ENCODE measurements at places on chromosomes 12 and 14.

- DNase-seq = no peak
These were observed 111.1 kb downstream of the ERC1 start for GRCh38 chr12:1102115-1102514.

GRCh38 chr12:13304924-13305323 is 108.4 kb downstream of the EMP1 start:
- no peak for DNase-seq

DNA sequence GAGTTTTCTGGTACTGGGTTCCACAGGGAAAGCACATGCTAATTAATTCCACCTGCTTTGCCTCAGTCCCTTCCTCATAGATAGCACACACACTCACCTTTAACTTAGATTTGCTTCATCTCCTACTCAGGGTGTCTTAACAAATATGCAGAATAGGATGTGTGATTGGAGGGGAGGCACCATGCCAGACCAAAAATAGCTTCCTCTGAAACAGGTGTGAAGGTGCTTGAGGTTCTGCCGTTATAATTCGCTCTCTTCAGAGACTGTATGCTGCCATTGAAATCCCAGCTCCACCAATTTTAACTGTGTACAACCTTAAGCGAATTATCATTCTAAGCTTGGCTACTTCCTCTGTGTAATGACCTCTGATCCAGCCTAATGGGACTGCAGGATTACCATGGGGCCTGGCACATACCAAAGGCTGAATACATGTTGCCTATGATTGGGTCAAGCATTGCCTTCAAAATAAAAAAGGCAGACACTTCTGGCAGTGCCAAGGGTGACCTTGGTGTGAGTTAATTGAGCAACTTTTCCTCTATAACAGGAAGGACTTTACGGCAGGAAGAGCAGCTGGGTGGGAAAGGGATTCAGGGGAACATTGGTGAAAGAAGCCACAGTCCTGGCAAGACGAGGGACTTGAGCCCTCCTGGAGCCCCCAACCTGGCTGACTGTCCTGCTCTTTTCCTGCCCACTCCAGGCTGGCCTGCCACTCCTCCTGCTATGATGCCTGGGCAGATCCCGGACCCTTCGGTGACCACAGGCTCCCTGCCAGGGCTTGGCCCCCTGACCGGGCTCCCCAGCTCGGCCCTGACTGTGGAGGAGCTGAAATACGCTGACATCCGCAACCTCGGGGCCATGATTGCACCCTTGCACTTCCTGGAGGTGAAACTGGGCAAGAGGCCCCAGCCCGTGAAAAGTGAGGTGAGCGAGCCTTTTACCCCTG is 9.7 kb downstream of the JDP2 start:
- DNase-seq = no peak

DNA sequence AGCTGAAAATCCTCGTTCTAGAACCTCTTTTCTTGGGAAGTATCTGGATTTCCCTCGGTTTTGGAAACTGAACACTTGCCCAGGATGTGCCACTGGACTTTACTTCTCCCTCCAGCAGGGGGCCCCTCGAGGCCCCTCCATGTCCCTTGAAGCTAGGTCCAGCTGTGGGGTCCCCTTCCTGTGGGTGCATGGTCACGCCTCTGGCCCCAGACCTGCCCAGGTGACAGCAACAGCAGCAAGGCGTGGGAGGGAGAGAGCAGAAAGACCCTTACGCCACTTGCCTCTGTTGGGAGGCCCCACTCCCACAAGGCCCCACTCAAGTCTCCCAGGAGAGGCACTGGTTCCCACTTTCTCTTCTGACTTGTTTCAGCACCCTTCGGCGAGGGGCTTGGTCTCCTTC is 3.1 kb downstream of the SLC25A29 start:
- DNase-seq = no peak

DNA sequence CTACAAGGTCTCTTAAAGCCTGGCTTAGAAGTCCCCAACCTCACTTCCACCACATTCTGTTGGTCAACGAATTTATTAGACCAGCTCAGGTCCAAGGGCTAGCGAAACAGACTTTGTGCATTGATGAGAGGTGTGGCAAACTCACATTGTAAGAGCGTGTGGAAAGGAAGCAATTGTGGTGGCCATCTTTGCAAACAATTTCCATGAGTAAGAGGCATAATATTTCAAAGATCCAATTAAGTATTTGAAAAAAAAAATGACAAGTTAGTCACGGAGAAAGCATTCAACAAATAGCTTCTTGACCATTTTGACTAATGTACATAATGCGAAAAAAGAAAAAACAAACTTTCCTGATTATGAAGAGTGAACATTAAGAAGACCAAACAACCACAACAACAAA is 7.4 kb downstream of the NR1H4 start:
- DNase-seq = no peak

DNA sequence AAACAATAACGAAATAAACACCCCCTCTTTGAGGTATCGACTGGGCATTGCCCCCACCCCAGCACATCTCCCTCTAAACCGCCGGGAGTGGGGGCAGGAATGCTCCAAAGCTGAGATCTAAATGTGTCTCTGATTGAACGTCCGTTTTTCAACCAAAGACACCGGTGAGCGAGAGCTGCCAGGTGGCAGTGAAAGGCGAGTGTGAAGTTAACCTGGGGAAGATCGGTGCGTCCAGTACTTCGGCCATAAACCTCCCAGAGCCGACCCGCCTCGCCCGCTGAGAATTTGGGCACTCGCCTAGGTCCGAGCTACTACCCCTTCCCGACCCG is 625 bp downstream of the ANGEL1 start:
- no peak for DNase-seq

- DNase-seq = no peak
These were observed 75.5 kb upstream of the LRIG3 start for GRCh38 chr12:58995666-58996363.

DNA sequence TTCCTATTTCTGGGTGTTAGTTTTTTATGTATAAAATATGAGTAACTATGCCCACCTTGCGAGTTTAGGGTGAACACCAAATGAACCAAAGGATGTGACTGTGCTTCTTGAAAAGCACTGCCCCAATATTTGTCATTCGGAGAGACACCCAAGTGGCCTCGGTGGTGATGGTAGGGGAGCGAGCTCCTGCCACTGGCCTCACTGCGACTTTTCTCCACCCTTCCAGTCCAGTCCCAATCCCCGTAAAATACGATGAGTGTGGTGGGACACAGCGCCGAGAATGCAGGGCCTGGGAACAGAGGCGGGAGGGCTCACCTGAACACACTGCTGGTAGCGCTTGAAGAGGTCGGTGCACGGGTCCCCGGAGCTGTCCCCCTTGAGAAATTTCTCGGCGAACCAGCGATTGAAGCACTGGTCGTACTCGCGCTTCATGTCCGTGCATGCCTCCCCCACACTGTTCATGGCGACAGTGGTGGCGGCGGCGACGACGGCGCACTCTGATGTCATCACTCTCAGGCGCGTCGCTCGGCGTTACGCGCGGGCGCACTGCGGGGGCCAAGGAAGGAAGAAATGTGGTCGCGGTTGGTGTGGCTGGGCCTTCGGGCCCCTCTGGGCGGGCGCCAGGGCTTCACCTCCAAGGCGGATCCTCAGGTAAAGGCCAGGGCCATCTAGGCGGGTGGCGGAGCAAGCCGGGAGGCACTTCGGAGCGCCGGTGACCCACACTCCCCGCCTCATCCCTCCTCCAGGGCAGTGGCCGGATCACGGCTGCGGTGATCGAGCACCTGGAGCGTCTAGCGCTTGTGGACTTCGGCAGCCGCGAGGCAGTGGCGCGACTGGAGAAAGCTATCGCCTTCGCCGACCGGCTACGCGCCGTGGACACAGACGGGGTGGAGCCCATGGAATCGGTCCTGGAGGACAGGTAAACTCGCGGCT is at the start of the genes GATC and TRIAP1:
Gene GATC, plus strand, starts transcription at position 534 of the 933 bp plus-strand sequence. Its CDS starts 37 bp downstream, at position 571.
Gene TRIAP1, minus strand, starts transcription at position 474 of the 933 bp plus-strand sequence. Its CDS starts 12 bp downstream, at position 462.
- peak; percentile 14 for DNase-seq

- peak; percentile 15 for DNase-seq
These were observed 30.2 kb upstream of the CIPC start for GRCh38 chr14:77067632-77068516.

- no peak for DNase-seq
These were observed 8.0 kb upstream of the SCFD1 start for GRCh38 chr14:30614155-30614554.

DNA sequence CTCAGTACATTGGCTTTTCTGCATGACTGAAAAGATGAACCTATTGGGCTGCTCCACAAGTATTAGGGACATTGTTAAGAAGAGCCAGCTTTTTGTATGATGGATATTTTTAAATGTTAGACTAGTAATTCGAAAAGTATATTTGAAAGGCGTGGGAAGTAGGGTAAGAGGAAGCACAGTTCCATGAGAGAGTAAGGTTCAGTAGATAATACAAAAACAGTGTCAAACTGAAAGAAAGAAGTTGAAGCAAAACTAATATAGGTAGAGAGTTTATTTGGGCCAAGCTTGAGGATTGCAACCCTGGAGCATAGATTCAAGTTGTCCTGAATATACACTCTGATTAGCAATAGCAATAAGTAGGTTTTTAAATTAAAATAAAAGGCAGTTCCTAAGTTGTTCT is 193.9 kb downstream of the RASSF9 start:
- DNase-seq = no peak

DNA sequence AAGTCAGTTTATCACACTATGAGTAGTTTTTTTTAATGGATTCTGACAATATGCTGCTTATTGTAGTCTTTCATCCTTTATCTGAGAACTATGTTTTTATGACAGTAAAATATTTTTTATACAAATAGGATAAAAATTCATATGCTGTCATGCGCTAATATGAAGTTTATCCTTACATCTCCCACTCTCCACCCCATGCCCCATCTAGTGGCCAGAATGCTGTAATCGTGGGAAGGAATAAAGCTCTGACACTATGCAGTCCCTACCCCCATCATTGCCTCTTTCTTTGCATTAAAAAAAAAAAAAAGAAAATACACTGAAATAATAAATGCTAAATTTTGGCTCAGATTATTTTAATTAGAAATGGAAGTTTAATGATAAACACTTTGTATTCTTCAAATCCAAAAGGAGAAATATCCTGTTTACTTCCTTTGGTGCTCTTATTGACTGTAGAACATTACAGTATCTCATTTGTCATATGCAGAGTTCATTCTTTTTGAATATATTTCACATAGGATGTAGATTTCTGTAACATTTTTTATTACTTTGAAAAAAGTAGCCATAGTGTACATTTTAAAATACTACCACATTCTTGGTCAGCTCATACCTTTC is 145.9 kb upstream of the SLCO1C1 start:
- DNase-seq = no peak

DNA sequence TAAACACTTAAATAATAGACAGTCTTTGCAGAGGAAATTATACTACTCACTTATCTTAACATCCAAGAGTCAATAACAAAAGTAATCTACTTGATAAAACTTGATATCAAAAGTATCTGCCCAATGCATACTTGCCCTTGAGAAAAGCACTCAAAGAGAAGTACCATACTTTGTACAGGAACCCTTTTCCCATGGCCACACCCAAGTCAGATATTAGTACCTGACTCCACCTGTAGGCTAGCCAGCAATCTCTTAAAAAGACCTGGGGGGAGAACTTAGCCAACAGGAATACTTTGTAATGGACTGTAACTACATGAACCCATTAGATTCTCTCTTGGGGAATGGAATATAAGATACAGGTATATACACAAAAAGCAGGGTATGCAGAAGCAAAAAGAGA is 99.6 kb upstream of the HECTD1 start:
- no peak for DNase-seq

- DNase-seq = no peak
These were observed 26.1 kb upstream of the RTRAF start for GRCh38 chr14:51963286-51963685.

DNA sequence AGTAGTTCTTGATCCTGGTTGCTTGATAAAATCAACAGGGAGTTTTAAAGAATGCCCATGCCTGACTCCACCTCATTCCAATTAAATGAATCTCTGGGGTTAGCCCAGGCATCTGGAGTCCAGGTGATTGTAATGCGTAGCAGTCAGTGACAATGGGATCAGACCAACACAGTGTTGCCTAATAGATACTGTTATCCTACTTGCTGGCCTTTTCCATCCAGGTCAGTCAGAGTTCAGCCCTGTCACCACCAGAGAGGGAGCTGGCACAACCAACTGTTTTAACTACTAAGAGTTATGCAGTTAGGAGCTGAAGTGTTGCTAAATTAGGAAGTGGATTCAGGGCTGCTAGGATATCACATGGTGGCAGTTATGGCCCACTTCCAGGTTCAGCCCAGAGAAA is 107.1 kb downstream of the GPR135 start:
- no peak for DNase-seq

- no peak for DNase-seq
These were observed 710 bp upstream of the FOS start for GRCh38 chr14:75277815-75278421.

DNA sequence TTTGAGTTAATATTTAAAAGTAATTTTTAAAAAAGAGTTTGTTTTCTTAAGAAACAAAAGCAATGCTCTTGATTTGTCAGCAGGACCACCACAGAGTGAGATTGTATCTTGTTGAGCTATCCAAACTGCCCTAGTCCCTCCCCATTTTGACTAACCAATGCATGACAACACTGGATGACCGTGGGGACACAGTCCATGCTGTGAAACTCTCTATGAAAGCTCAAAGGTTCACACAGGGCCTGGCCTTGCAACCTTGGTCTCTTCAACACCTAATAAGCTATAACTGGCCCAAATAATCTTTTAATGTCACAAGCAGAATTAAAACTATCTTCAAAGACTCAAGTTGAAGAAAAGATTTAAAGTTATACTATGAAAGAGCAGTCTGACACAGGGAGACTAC is 13.5 kb downstream of the ETFRF1 start:
- DNase-seq = no peak

DNA sequence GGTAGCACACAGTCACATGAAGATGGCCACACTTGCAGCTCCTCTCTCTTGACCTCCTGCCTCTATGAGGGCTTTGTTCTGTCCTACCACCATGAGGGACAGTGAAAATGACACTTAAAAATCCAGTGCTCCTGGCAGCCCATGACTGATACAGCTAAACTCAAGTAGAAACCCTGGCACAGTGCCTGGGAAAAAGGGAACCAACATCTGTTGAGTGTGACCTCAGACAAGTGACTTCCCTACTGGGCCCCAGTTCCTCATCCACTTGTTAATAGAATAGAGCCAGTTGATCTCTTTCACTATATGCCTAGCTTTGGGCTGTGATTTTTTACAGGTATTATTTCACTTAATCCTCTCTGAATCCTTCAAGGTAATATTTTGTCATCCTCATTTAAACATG is 4.8 kb downstream of the GUCY2C start:
- DNase-seq = no peak

DNA sequence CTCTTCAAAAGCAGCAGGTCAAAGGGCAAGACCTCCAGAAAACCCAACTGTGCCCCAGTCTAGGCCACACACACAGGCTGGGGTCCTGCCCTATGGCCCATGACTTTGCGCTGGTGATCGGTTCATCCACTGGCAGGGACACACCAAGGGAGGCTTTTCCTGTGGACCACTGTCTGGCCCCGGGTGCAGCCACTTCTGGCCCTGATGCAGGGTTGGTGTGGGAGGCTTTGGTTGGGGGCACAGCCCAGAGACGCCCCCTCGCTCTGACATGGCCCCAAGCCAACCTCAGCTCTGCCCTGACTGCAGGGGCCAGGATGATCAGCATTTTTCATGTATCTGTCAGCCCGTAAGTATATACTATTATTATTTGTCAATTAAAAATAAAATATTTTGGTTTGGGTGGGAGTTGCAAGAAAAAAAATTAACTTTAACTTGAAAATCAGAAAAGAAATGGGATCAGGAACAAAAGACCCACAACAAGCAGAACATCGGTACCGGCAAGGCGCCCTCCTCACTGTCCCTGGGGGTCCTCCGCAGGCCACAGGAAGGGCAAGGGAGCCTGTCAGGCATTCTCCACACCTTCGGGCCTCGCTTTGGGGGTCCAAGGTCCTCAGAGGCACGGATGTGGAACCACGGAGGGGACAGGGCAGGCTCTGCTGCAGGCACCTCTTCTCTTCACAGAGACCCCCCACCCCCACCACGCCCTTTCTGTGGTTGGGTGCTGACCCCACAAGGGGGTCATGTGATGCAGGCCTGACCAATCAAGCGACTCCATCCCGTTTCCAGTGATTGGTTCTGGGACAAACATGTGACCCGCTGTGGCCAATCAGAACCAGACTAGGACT is 181.5 kb upstream of the SFSWAP start:
- DNase-seq = no peak
